ENCODE measurements at places on chromosomes 6 and 20. TPM values are rescaled to one million over a fixed set of nuclear protein-coding genes. Genes with fewer than 3 reads are reported as not detected.

Gene MYMX
- 1.8 TPM for total RNA-seq

Gene BANF2
- not detected for total RNA-seq

Gene KATNA1
- total RNA-seq, result 19.7 TPM

Gene DYNLT1
- 137 TPM for total RNA-seq

Gene NOX3
- not detected for total RNA-seq

Gene LY6G6F
- total RNA-seq, result not detected

Gene PAK5
- total RNA-seq, result not detected

Gene OPRL1
- 3.9 TPM for total RNA-seq

Gene TREML2
- not detected for total RNA-seq

Gene SF3B5
- 128 TPM for total RNA-seq
